ENCODE measurements at places on chromosomes 12 and 14. TPM values are rescaled to one million over a fixed set of nuclear protein-coding genes. Genes with fewer than 3 reads are reported as not detected.

LRRIQ1 gene
- 5.9 TPM for total RNA-seq

TESPA1 gene
- under 0.01 TPM for total RNA-seq

TAS2R9 gene
- total RNA-seq = 0.25 TPM

SLCO1B1 gene
- total RNA-seq = not detected

FOXG1 gene
- total RNA-seq = 54.8 TPM

KRT86 gene
- total RNA-seq = under 0.01 TPM

KCNMB4 gene
- 32.0 TPM for total RNA-seq

FAIM2 gene
- total RNA-seq = 24.6 TPM

TBK1 gene
- total RNA-seq = 24.8 TPM

CIT gene
- 9.3 TPM for total RNA-seq

TAS2R19 gene
- 11.3 TPM for total RNA-seq

OTX2 gene
- 0.25 TPM for total RNA-seq

PRR4 gene
- total RNA-seq = 0.98 TPM

TPH2 gene
- total RNA-seq = not detected

TBX5 gene
- total RNA-seq = not detected

STON2 gene
- 27.3 TPM for total RNA-seq

SLC6A15 gene
- total RNA-seq = 56.8 TPM

P2RX2 gene
- not detected for total RNA-seq

C12orf54 gene
- not detected for total RNA-seq

LRRC10 gene
- total RNA-seq = not detected

RD3L gene
- not detected for total RNA-seq

NEMF gene
- 95.4 TPM for total RNA-seq

SIX6 gene
- not detected for total RNA-seq

ITGA7 gene
- total RNA-seq = 9.1 TPM

SOCS4 gene
- total RNA-seq = 24.8 TPM

APOF gene
- total RNA-seq = not detected

GDF3 gene
- not detected for total RNA-seq

Data from temporal lobe (tissue), 4 donors.